Activated T-helper 1 cell treated with anti-CD3 and anti-CD28 coated beads, Interleukin-2, amount 50 U/mL, for 16 hours (primary cell): ENCODE measurements at places on chromosomes 3 and 15.

- no peak for DNase-seq
Observed at GRCh38 chr3:126713199-126713598, 9.2 kb downstream of the CHCHD6 start.

DNA sequence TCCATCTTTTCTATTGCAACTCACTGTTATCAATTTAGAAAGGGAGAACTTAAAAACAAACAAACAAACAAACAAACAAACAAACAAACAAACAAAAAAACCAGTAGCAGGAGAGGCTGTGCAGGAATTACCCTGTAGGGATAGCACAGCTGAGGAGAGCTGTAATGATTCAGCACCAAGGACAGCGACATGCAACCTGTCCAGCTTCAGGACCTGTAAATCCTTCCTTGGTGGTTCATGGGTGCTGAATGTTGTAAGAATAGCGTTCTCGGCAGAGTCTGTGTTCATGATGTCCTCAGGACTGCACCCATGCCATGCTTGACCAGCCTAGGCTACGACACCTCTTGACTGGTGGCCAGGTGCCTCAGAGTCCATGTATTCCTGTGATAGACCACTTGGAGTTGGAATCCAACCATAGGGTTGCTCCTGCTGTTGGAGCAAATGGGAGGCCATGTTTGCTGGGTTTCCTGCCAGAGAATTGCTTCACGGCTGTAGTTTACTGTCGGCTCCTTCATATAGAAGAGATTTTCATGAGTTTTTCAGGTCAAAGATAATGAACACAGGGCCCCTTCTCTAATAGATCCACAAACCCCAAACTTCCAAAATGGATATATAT is 65.9 kb downstream of the CACNA2D3 start:
- no peak for DNase-seq

GRCh38 chr3:145006271-145006670 is 1034.6 kb downstream of the DIPK2A start:
- no peak for DNase-seq

DNA sequence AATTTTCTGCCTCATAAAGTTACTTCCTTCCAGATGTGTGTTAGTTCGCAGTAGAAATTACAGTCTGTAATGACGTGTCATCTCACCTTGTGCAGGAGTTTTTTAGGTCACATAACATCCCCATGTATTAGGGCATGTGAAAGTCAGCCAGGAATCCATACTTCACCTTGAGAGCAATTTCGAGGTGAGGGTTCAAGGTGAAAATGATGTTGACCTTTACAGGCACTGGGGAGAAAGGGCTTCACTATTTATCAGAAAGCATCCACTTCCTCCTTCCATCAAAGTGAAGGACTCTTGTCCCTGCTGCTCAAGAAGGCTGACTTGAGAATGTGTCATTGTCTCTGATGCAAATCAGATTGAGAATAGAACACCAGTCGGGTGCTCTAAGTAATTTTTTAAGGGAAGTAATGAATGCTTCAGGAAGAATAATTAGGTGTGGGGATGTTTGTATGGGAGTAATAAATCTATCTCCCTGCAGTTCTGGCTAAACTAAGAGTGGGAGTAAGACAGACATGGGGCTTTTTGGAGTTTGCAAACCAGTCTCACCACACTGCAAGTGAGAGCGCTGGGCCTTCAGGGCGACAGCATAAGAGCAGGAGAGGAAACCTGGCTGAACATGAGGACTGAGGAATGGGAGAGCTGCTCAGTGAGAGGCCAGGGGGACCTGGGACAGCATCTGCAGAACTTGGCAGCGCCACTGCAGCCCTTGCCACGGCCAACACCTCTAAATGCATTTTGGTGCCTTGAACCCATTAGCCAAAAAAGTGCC is 85.9 kb upstream of the IL12A start:
- DNase-seq, result no peak

GRCh38 chr3:156605686-156606605 is 51.0 kb upstream of the SSR3 start:
- DNase-seq, result no peak

DNA sequence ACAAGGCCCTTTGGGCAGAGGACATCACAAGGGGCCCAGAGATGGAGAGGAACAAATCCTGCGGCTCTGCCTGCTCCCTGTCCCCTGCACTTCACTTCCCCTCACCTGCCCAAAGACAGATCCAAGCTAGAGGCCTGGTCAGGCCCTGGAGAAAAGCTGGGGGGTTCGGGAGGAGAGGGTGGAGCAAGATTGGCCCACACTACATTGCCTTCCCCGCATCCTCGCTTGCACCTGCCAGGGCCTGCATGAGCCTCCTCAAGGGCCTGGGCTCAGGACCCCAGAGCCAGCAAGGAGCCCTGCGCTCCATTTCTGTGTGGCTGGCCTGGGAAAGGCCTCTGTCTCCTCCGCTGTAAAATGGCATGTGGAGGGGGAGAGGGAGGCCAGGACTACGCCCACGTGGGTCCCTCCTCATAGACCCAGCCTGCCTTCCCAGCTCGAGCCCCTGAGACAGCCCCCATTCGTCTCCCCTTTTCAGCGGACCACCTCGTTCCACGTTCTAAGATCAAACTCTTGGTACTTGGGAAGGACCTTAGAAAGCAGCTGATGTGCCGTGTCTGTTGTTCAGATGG is 106.0 kb downstream of the HMG20A start:
- no peak for DNase-seq

- DNase-seq, result peak; percentile 6
Observed at GRCh38 chr3:63864008-63864964, 619 bp downstream of the ATXN7 start.

DNA sequence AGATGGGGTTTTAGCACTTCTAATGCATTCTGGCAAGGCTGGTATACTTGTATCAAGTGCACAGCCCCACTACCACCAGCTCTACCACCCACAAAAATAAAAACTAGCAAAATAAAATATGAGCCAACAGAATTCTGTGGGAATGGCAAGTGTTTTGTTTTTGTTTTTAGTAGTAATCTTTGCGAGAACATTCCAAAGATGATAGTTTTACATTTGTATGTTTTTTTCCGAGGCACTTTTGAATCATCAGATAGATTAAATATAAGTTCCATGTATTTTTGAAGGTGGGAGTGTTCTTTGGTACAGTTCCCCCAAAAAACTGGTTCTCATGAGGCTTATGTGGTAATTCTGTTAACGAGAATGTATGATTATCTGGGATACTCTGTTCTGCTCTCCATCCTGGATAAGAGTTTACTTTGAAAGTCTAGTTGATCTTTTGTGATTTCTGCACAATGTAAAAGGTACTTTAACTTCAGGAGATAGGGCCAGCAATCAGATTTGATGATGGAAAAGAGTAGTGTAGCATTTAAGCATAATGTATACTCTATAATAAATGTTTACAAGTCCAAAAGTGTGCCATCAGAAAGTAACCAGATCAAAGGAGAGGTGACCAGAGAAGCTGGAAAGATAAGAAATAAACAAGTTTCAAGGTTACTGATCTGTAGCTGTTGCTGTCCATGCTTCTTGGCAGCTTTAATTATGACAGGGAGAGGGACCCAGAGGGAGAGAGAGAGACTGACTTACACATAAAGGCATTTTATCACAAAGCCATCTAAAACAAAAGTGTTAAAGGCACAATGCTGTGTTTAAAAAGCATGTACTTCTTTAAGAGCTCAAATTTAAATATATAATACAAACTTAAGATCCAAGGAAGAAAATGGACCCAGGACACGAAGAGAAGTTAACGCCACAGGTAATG is 130.9 kb downstream of the PGPEP1L start:
- no peak for DNase-seq

DNA sequence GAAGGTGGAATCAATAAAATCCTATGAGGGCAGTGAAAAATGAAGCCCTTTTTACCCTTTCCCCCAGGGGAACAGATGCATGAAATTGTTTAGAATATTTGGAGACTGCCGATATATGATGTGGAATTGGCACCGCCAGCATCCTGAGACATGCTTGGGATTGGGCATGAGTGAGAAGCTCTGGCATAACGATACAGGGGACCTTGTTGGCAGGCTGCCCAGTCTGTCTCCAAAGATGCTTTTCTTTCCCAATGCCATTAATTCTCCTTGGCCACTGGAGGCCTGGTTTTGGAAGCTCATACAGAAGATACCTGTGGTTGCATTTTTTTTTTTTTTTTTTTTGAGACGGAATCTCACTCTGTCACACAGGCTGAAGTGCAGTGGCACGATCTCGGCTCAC is 800.6 kb upstream of the LMCD1 start:
- no peak for DNase-seq

DNA sequence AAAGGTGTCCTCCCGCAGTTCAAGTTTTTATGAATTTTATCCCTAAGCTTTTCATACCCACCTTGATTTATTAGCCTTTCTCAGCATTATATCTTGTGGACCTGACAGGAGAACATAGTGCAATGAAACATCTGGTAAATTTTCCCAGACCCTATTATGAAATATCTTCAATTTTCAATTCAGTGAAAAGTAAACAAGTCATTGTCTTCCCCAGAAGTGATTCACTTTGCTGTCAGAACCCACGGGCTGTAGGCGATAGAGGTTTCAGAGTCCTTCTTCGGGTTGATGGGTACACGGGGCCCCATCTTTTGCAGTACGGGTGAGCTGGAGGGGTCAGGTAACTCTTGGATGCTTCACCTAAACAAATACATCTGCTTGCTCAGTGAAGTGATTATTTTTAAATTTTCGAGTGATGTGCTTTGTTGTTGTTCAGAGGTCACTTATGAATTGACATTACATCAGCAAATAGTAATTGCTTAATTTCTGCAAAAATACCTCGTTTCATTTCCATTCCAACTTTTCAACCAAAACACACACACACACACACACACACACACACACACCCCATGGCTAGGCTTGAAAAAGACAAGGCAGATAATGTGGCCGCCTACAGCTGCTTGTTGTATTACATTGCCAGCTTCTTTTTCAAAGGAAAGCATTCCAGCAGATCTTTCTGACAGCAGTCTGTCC is 102.9 kb downstream of the SEMA6D start:
- no peak for DNase-seq

- no peak for DNase-seq
Observed at GRCh38 chr3:64568895-64569517, 118.8 kb downstream of the ADAMTS9 start.

DNA sequence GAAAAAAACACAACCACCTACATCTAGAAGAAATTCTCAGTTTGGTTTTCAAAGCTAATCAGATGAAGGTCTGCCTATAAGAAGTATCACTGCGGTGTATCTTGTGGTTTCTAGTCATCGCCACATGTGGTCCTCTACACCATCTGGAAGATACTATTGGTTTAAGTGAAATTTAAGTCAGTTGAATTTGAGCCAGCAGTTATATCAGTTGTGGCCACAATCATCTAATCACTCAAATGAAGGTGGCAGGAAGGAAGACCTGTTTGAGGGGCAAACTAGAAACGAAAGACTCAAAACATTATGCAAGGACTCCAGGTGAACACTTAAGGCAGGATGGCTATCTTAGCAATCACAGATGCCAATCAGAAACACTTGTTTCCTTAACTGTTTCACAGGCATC is 48.7 kb downstream of the ETV5 start:
- no peak for DNase-seq

DNA sequence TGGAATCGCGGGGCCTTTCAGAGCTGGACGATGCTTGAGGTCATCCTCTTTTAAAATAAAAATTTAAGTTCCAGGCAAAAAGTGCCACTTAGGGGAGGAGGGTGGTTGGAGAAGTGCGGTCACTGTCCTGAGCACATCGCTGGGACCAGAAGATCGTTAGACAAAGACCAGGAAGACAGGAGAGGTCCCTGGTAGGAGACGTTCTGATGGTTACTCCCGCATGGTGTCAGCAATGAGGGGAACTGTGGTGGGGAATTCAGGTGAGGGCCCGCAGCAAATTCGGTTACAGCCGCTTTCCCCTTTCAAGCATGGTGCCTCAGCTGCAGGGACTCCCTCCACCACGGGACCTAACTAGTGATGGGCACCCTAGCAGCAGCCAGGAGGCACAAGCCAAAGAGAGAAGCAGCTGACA is 1.0 kb upstream of the ISY1 start:
- peak; percentile 9 for DNase-seq

DNA sequence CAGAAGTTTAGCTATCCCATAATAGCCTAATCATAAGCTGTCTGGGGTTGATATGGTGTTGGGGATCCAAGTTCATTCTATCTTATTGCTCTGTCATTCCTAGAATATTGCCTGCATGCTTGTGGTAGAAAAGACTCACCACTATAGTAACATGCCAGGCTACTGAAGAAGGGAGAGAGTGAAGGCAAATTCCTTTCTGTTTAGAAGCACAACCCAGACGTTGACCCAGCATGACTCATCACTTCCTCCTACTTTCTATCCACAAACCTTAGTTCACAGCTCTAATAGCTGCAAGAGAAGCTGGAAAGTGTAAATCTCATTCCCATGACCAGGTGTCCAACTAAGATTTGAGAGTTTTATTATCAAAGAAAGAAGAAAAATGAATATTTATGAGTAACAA is 57.8 kb upstream of the NMD3 start:
- no peak for DNase-seq

DNA sequence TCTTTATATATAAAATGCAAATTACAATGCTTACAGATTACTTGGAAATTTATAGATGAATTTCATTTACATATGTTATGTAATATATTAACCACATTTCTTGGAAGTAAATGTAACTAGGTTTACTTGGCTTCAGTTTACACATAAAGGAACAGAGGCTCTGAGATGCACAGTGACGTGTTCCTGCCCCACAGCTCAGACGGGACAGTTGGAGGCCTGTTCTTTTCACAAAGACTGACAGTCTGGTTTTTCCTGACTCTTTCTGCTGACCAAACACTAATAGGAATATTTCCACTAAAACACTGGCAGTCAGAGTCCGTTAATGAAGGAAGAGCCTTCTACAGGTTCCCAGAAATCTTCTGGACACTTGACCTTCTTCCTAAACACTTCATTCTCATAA is 336.1 kb downstream of the MFSD1 start:
- DNase-seq, result no peak

DNA sequence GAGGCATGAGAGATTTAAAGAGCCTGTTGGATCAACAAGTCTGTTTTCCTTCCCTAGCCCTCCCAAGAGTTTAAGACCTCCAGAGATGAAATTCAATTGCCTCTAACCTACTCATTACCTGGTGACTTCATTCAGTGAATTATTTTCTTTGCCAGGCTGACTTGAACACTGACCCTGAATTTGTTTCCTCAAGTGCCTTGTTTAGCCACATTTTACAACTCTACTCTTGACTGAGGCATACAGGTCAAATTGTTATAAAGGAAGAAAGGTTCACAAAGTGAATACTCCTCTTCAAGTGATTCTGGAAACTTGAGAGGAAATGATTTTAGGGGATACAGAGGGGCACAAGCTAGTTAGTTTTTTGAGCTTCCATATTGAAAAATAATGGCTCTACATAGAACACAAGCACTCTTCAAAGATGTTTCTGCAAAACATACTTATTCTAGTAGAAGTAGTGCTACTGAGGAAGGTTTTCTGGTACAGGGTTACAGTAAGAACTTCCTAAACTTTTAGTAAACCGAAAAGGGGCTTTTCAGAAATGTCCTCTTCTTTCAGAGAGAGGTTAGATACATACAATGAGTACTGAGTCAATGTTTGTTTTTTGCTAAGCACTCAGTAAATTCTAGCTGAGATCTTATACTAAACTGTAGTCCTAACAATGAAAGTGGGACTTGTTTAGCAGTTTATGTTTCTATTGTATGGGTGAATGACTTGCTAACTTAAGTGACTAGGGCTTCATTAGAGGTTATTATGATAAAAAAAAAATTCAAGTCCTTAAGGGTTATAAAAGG is 137.4 kb upstream of the SATB1 start:
- no peak for DNase-seq

GRCh38 chr3:39147711-39148434 is 5.5 kb downstream of the CSRNP1 start:
- no peak for DNase-seq
